ENCODE measurements at places on chromosomes 3 and 15.

GRCh38 chr3:196966526-196967401 is 1.9 kb downstream of the PIGZ start:
- no peak for DNase-seq

GRCh38 chr15:39404767-39405181 is 176.1 kb upstream of the THBS1 start:
- DNase-seq = no peak

DNA sequence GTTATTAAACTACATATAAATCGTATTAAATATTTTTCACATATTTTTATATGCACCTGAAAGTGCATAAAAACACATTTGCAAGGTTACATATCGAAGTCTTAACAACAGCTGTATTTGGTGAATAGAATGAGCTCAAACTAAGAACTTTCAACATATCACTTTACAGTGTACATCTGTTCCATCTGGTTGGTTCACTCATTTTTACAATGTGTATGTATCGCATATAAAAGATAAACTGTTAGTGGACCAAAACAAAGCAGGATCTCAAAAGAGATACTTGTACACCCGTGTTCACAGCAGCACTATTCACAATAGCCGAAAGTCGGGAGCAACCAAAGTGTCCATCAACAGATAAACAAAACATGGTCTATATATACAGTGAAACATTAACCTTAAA is 55.8 kb downstream of the TBL1XR1 start:
- no peak for DNase-seq

- no peak for DNase-seq
Observed at GRCh38 chr3:193783166-193783896, 190.3 kb downstream of the OPA1 start.

- DNase-seq = no peak
Observed at GRCh38 chr3:122826278-122826677, 31.4 kb downstream of the SLC49A4 start.

DNA sequence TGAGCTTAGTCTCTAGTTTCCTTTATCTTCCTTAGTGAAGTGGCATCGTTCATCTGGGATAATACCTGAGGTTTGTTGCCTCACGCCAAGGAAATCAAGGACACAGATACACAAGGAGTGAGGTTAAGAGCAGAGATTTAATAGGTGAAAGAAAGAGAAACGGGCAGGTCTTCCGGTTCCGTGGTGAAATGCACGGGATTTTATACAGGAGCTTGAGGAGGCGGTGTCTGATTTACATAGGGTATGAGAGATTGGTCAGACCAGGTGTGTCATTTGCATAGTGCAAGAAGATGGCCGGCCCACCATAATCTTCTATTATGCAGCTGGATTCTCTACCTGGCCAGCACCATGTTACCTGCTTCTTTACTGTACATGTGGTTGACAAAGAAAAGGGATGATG is 17.2 kb downstream of the ARRDC4 start:
- no peak for DNase-seq

DNA sequence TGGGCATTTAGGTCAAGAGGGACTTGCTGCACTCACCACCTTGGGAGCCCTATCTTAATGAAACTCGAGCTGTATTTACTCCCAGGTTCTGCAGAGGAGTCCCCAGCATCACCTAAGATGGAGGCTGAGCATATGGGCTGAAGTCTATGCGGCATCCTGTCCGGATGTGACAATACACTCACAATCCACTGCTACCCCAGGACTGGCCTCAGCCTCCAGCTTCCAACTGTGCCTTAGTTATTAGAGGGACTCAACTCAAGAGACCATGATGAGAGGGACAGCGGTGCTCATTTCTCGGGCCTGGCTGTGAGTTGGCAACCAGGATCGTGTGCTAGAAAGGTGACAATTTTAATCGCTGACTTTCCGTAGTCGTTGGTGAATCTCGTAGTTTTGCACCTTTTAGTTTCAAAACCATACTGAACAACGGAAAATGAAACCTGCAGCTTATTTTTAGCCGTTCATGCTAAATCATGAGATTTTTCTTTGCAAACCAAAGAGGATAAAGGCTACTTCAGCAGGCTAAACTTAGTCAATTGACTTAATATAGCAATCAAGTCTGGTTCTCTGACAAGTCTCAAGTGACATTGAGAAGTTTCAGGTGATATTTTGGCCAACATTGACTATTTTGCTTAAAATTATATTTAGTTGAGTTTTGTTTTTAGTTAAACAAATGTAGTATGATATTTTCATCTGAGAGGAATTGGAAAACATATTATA is 11.1 kb downstream of the ZBTB38 start:
- peak; percentile 22 for DNase-seq

DNA sequence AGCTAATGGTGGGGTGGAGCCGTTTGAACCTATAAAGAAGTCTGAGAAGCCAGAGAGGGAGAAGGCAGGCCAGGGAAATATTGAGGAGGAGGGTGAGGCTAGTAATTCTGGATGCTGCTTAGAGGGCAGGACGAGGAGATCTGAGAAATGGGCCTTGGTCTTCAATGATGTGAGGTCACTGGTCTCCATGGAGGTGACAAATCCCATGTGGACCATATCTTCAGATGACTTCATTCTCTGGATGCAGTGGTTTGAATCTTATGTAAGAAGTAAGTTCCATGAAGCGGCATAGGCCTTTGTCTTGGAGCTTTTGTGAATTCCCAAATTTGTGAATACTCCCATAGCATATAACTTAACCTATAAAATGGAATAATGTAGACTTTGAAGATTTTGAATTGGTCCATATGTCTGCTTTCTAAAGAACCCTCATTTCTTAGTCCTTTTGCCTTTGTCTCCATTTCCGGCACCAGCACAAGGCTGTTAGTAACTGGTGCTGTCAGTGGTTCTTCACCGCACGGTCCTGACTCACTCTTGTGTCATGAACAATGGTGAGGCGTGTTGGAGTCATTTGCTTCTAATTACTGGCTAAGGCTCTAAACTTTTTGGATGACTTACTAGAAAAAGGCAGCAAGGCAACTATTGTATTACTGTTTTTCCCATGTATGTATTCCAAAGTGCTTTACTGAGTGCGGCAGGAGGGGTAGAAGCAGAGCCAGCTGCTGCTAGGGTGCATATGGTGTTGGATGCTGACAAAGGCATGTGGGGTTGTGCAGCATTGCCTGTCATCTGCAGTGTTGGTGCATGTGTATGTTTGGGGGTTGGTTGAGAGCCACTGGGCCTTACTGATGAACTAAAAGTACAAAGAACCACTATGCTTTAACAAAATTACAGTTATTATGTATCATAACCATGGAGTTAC is 279.3 kb upstream of the C2CD4B start:
- DNase-seq = no peak

GRCh38 chr15:81752546-81752942 is 293.3 kb downstream of the MEX3B start:
- no peak for DNase-seq

DNA sequence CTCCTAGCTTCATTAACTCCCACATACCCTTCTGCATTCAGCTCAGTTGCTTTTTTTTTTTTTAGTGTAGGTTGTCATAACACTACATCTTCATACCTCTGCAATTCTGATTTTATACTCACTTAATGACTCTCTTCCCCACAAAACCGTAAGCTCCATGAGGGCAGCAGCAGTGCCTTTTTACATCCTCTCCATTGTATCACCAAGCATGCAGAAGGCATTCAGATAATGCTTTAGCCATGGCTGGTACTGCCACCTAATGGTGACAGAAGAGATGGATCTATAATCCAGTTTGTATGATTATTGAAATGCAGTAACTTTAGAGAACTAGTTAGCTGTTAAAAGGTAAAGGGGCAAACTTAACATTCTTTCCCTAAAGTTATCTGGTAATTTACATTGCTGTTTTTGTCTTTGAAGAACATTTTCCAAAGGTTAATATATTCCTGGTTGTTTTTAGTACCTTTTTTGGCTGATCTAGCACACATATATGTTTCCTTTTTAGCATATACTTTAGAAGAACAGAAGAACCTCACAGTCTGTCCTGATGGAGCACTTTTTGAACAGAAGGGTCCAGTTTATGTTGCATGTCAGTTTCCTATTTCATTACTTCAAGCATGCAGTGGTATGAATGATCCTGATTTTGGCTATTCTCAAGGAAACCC is 36.8 kb downstream of the ATP1B3 start:
- DNase-seq = peak; percentile 47

GRCh38 chr3:153061938-153062528 is 100.0 kb upstream of the RAP2B start:
- DNase-seq = no peak

- no peak for DNase-seq
Observed at GRCh38 chr15:35992791-35993190, 446.8 kb upstream of the DPH6 start.

GRCh38 chr3:6739288-6739687 is 121.6 kb upstream of the GRM7 start:
- DNase-seq = no peak

- no peak for DNase-seq
Observed at GRCh38 chr15:83365370-83365938, 81.0 kb upstream of the BNC1 start.

- no peak for DNase-seq
Observed at GRCh38 chr3:155748611-155749365, 3.9 kb upstream of the PLCH1 start.

DNA sequence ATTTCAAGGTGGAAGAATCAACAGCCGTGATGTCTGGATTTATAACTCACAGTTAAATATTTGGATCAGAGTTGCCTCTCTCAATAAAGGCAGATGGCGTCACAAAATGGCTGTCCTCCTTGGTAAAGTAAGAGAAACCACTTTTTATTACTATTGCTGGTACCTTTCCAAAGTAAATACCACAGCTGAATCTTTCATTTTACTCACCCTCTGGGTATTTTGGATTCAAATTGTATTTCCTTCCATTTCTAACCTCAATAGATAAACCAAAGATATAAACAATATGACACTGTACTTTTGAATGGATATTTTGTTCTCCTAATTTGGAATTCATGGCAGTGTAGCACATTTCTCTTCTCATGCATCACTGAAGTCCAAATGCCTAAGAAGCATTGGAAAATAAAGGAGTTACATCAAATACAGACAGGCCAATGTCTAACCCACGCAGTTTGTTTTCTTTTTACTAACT is 29.5 kb downstream of the KLHL24 start:
- DNase-seq = no peak

DNA sequence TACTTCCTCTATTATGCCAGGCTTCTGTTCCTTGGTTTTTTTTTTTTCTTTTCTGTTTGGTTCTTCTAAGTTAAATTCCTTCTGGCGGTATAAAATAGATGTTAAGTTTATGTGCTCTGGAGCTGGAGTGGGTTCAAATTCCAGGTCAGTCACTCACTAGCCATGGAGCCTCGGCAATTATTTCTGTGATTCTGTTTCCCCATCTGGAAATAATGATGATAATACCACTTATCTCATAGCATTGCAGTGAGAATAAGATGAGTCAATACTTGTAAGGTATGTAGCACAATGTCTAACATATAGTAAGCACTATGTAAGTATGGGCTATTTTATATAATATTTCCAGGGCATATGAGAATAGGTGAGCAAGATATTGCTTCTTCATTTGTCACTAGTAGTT is 33.2 kb upstream of the ZDHHC23 start:
- DNase-seq = no peak

DNA sequence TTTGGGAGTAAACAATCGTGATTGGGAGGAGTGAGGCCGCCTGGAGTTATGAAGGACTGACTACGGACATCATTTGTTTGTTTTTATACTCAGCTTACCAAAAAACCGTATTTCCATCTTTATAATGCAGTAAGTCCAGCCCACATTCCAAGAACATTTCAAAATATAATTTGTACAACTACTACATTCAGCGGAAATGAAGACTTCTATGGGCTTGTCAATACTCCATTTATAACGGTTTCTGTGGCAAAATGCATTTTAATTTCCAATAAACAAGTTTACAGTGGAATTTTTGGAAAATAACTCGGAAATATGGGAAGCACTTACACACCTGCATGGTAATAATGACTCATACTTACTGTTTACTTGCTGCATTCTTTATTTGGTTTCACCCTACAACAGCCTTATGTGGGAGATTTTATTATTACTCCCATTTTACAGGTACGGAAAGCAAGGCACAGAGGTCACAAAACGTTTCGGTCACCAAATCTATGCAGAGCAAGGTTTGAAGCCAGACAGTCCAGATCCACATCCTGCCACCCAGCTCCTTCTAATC is 62.3 kb downstream of the LDHAL6B start:
- DNase-seq = no peak

DNA sequence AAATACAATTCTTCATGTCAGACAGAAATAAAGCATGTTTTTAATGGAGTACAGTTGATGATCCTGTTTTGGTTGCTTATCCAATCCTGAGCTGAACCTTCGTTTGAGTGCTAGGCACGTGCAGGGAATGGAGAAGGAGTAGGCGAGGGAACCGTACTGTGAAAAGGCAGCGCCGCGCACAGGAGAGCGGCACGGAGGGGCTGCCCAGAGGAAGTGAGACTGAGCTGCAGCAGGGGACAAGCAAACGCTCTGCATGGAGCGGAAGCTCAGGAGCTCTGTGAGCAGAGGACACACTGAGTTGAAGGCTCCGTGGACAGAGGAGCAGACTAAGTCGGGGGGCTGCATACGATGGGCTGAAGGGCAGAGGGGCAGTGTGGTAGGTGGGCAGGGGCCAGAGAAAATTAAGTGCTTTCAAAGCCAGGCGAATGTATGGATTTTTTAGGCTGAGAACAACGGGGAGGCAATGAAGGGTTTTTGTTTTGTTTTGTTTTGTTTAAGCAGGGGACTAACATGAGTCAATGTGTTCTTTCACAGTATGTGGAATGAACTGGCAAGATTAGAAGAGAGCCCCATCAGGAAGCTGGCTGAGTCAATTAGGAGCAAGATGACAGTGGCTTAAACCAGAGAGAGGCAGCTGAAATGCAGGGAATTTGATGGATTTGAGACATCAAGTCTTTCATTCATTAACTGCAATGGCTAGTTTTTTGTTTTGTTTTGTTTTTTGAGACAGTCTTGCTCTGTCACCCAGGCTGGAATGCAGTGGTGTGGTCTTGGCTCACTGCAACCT is 23.8 kb upstream of the TM2D3 start:
- no peak for DNase-seq

GRCh38 chr3:195270079-195270816 is 711 bp downstream of the XXYLT1 start:
- no peak for DNase-seq
